Heart right ventricle (tissue), 16 donors: ENCODE measurements at places on chromosomes 3 and 15. TPM values are rescaled to one million over a fixed set of nuclear protein-coding genes. Genes with fewer than 3 reads are reported as not detected.

Gene THRB
- 3.8 TPM for polyA plus RNA-seq

- DNase-seq = no peak
Measured at GRCh38 chr3:155736381-155736780, 8.5 kb downstream of the PLCH1 start.

Gene IL12A
- polyA plus RNA-seq = 0.65 TPM

GRCh38 chr3:13621381-13622221 is 72.7 kb downstream of the FBLN2 start:
- no peak for DNase-seq

Gene CHRNA5
- polyA plus RNA-seq = 0.51 TPM
